ENCODE measurements at places on chromosomes 6 and 20.
A peak's percentile ranks its signal among the peaks of the same experiment; 100 is the strongest.

- DNase-seq: no peak
These were observed 11.3 kb downstream of the MBOAT1 start for GRCh38 chr6:20200761-20201630.

DNA sequence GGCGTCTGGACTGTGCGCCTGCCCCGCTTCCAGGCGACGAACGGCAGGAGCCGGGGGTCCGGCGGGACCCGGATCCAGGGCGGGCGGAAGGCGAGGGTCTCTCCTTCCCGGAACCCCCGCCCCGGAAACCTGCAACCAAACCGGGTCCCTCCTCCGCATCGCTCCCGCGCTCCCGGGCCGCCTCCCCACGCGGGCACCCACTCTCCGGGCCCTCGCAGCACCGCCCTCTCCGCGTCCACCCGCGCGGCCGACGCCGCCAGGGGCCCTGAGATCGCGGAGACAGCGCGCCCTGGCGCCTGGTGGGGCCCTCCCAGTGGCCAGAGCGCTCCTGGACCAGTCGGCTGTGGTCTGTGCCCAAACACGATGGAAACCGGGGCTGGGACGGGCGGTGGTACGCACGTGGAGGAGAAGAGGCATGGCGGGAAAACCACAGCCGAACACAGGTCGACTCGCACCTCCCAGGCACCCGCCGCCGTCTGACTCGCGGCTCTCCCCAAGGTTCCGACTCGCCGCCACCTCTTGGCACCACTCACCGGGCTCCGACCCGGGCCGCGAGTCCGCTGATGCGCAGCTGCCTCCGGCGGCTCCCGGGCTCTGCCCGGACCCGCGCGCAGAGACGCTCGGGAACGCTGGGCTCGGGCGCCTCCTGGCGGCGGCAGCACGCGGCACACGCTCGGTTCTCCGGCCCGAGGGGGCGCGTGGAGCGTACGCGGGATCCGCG is 7.9 kb downstream of the NKX2-2 start:
- peak; percentile 76 for DNase-seq

GRCh38 chr20:47278907-47279348 is 77.6 kb downstream of the ZMYND8 start:
- peak; percentile 54 for DNase-seq

DNA sequence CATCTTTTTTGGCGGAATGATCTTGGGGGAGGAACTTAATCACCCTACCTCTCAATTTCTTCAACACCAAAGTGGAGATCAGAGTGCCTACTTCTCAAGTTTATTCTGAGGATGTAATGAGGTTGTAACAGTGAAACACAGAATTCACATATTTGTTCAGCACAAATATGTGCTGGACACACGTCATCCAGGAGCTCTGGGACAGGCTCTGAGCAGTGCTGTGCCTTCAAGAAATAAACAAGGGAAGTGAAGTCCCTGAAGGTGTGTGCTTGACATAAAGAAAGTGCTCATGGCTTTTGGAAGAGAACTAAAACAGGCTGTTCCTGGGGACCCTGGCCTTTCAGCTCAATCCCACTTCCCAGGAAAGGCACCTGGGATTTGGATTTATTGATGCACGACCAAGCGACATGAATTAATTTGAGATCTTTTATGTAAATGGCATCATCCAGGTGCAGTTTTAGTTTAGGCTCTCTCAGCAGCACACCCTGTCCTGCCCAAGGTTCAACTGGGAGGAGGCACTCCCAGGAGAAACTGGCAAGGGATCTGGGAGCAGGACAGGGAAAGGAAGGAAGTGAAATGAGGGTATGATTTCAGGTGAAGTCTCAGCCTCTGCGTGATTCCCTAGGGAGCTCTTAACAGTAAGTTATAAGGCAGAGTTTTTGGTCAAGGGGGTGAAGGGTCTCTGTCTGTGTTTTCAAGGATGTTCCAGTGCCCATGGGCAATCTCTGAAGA is 211.0 kb downstream of the FOXA2 start:
- no peak for DNase-seq

DNA sequence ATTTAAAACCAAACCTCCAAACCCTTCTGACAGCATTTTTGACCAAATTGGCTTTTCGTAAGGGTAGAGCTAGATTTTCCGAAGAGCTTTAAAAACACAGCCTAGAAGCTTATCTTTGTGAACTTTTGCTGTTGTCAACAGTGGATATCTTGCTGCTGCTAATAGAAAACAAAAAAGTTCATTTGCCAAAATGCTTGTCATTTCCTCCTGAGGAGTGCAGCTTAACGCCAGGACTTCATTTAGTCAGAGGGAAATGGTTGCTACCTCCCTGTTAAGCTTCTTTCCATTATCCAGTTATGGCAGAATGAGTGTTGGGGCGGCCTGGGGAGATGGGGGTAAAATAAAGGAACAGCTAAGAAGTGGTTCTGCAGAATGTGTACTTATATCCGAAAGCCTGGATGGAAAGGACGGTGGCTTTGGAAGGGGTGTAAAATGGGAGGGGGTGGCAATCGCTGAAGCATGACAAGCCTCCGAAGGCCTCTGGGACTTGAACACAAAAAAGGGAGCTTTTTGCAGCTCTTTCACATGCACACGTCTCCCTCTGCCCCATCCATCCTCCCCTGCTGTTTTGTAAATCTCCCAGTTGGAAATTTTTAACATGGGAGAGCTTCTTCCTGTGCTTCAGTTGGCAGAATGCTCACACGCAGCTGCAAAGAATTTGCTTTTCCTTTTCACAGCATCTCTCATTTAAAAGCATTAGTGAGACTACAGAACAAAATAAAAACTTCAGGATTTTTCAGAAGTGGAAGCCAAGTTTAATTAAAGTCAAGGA is 22.5 kb downstream of the JARID2 start:
- no peak for DNase-seq

DNA sequence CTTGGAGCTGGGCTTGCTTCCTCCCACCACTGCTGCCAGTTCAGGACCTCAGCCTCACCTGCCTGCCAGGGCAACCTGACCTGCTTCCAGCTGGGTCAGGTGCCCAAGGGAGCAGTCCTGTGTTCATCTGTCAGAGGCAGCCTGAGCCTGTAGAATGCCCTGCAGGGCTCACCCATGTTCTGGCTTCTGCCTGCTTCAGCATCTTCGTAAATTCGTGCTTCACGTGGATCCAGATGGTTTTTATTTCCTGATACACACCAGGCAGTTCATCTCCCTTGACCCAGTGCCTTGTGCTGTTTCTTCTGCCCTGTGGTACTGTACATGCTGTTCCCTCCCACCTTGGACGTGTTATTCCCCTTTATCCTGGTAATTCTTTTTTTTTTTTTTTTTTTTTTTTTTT is 50.2 kb downstream of the ARID1B start:
- DNase-seq: no peak

- peak; percentile 98 for DNase-seq
These were observed 184.7 kb downstream of the CDH4 start for GRCh38 chr20:61436667-61437279.

- DNase-seq: no peak
These were observed 158.5 kb downstream of the EPHA7 start for GRCh38 chr6:93260881-93261280.

- no peak for DNase-seq
These were observed 89.4 kb downstream of the PLG start for GRCh38 chr6:160791459-160791858.

- no peak for DNase-seq
These were observed 54.6 kb downstream of the STK35 start for GRCh38 chr20:2156224-2156623.

DNA sequence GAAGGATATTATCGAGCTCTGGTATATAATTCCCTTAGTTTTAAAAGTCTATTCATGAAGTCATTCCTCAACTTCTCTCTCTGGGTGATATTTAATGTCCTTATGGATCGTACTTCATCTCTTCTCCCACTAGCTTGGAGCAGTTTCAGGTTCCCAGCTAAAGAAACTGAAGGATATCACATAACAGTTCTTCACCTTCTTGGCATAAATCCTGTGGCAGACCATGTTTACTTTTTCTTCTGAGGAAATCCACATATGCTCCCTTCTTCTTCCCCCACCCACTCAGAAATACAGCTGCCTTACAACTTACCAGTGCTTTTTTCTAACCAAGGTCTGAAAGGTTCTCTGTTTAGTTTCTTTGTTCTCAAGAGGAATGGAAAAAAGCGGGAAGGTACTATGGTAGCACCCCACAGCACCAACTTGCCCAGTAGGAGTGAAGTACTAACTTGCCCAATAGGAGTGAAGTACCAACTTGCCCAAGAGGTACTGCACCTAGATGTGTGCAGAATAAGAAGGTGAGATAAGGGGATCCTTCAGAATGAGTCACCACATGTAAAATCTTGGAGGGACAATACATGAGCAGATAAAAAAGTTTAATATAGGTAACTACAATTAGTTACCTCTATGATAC is 53.1 kb downstream of the TSPYL4 start:
- no peak for DNase-seq

GRCh38 chr6:56329271-56330050 is 82.1 kb upstream of the COL21A1 start:
- DNase-seq: no peak

- peak; percentile 71 for DNase-seq
These were observed 11.1 kb downstream of the TOX2 start for GRCh38 chr20:43925801-43926200.

GRCh38 chr6:12066297-12066696 is 54.2 kb downstream of the HIVEP1 start:
- peak; percentile 29 for DNase-seq

DNA sequence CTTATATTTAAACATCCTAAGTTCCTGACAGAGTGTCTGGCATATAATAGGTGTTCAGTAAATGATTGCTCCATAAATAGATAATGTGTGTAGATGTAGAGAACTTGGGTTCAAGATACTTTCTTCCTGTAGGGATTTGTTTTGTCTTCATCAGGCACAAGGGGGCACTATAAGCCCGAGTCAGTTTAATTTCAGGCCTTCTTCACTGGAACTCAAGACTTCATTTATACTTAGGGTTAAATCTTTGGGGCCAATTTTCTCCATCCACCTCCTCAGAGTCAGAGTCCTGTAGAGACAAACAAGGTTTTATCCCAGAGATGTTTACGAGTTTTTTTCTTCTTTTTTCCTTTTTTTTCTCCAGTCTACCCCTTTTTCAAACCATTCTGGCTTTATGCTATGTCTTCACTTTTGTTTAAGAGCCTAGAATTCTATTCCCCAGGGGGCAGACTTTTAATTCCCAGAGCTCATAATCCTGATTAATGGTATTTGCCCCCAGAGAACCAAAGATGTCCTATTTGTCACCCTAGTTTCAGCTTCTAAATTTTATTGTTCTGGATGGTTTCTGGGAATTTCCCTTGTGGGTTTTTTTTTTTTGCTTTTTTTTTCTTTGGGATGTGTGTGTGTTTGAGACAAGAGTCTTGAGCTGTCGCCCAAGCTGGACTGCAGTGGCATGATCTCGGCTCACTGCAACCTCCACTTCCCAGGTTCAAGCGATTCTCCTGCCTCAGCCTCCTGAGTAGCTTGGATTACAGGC is 88.4 kb downstream of the HFE start:
- DNase-seq: peak; percentile 72

- DNase-seq: no peak
These were observed 157.6 kb downstream of the ARHGAP18 start for GRCh38 chr6:129552413-129552812.

DNA sequence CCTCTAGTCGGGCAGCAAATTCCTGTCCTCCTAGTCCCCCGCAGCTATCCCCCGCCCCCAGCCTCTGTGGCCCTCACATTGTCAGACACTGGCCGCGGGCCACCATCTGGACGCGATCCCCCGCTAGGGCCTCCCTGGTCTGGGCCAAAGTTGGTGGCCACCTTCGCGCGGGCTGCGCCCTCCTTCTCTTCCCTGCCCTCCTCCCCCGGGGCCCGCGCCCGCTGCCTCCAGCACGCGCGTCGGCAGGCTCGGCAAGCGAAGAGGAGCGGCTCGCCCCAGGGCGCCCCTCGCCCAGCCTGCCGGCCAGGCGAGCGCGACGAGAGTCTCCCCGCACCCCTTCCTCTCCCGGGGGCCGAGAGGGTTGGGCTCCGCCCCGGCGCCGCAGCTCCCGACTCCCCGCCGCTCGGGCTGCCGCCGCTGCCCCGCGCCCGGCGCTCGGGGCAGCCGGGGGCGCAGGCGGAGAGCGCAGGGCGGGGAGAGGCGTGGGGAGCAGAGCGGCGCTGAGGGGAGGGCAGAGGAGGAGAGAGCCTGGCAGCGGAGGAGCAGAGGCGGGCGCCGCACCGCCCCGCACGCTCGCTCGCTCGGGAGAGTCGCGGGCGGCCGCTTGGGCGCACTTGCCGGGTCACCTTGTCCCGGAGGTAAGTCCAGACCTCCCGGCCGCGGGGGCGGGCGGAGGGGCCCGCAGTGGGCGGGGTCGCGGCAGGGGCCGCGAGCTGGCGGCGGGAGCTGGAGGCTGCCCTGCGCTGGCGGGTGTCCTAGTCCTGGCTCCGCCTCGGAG is at the start of gene SYNDIG1:
SYNDIG1 (plus strand) TSS at position 514 of the 778 bp plus-strand sequence. CDS start 73,469 bp downstream, outside the sequence.
- DNase-seq: peak; percentile 76

DNA sequence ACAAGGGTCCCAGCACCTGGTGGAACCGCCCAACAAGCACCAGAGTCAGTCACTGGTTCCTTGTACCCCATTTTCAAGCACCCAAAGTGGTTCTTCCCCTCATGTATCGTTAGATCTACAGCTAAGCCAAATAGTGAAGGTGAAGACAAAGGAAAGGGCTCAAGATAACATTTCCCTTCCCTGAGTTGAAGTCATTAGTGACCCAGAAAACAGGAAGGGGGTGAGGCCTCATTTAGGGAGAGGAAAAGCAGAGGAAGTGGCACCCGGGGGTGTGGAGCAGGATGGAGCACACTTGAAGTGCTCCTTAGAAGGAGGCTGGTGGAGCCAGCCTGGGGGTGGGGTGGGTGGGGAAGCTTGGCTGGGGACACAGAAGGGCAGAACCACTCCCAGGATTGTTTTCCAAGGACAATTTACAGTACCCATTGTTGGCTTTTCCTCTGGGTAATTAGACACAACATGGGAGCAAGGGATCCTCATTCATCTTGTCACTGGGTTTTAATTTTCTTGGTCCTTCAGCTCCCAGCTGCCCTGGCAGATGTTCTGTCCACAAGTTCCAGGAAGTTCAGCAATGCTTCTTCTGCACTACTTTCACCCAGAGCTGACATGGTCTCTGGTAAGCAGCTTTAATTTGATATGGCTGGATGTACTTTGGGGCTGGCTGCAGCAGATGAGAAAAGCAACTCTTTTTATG is 73.3 kb upstream of the CD93 start:
- no peak for DNase-seq

DNA sequence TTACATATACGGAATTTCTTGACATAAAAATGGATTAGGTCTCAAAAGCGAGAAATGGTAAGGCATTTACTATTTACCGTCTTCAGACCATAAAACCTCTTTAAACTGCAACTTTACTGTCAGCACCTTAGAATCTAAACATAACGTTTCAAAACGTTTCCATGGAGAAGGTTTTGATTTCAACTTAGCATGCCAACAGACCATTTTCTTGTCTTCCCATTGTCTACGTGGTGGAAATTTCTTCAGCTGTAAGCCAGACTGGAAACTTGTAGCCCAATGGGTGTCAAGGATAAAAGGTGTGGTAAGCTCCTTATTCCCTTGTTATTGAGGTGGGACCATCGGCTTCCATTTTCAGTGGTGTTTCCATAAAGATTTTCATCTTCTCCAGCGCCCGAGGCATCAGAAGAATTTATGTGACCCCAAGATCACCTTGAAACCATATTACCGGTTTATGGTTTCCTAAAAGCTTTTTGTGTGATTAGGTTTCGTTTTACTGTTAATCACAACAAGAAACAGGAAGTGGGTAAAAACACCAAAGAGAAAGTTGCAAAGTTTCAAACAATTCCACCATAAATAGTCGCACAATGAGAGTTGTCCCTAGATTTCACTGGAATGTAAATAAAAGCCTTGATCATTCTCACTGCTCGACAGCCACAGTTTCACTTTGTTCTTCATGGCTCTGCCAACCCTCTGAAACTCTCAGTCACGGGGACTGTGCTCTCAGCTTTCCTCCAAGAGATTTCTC is 63.0 kb upstream of the CD2AP start:
- DNase-seq: peak; percentile 42

GRCh38 chr6:170198298-170198697 is 92.6 kb downstream of the DLL1 start:
- DNase-seq: no peak

Measured in astrocyte of the hippocampus (primary cell).